ENCODE measurements at places on chromosomes 16 and 17.

- DNase-seq: no peak
Observed at GRCh38 chr17:16994631-16995030, 22.7 kb upstream of the TNFRSF13B start.

- no peak for DNase-seq
Observed at GRCh38 chr16:60328152-60328551, 1594.0 kb upstream of the GOT2 start.

DNA sequence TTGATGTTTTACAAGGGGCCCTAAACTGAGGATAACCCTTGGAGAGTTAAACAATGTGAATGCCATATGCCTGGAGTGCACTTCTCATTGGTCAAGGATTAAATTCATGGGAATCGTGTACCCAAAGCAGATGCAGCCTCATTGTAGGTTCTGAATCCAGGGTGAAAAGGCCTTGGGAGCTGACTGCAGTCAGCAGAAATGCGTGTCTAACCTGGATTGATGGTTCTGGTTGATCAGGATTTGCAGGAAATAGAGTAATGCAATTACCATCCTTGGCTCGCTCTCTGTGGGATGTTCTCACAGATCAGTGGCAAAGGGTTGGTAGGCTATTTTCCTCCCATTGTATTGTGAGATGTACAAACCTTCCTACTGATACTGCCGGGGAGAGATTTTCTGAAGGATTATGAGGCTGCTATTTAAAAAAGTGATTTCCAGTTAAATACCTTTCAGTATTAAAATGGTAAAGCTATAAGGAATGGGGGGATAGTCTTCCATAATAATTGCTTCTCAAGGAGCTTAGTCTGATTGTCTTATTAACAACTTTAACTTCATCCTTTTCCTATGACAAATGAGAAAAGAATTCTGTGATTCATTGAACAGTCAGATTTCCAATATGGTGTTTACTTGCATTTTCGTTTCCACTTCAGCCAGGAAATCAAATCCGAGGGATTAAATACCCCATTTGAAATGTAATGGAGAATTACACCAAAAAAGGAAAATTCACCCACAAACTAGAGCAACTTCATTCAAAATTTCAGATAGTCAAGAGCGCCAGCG is 1028.1 kb upstream of the EEF2KMT start:
- DNase-seq: no peak

- peak; percentile 73 for DNase-seq
Observed at GRCh38 chr16:74700438-74701225, at the start of gene MLKL. Gene MLKL (minus strand): TSS chr16:74700862. CDS start chr16:74695757, 5,105 bp downstream.

GRCh38 chr17:52696362-52696761 is 537.8 kb upstream of the CA10 start:
- DNase-seq: no peak

DNA sequence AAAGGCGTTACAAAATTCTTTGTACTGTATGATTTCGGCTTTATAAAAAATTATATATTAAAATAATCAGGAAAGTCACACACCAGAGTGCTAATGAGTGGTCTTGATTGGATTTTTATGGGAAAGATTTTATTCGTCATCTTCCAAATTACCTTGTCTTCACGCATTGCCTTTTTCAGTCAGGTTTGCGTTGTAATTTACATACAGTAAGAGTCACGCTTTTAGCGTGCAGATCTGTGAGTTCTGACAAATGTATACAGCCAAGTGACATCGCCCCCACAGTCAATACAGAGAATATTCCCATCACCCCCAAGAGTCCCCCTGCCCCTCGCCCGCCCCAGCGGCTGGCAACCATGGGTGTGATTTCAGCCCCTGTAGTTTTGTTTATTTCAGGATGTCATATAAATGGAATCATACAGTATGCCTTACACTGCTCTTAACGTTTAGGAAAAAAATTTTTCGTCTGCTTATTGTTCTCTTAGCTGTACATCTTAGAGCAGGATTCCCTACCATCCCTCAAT is 157.7 kb downstream of the CMIP start:
- DNase-seq: no peak

- DNase-seq: no peak
Observed at GRCh38 chr16:4695473-4696171, 2.3 kb downstream of the NUDT16L1 start.

All from GM12865 (cell line).